ENCODE measurements at places on chromosomes 12 and 14. TPM values are rescaled to one million over a fixed set of nuclear protein-coding genes. Genes with fewer than 3 reads are reported as not detected.

- DNase-seq = no peak
These were observed 131.3 kb downstream of the PTPRO start for GRCh38 chr12:15453613-15454012.

GRCh38 chr12:118543651-118544050, 167.3 kb downstream of the SUDS3 start:
- no peak for DNase-seq

DNA sequence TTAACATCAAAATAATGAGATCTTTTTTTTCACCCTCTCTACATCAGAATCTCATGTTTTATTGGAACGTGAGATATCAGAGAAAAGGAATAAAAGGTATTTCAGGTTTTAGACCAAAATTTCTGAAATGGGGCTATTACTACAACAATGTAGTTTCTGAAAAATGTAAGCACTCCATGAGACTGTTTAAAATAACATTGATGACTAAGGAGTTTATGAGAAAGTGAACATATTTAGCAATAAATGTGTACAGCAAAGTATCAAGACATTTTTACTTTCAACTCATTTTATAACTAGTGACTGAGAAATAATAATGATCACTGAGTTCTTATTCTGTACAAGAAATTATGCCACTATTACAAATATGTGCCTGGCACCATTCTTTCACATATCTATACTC, 39.3 kb upstream of the ABCC9 start:
- no peak for DNase-seq

GRCh38 chr12:53501615-53502181, 615 bp downstream of the TARBP2 start:
- no peak for DNase-seq

LMNTD1 gene
- not detected for total RNA-seq

ANKRD33 gene
- not detected for total RNA-seq

DNA sequence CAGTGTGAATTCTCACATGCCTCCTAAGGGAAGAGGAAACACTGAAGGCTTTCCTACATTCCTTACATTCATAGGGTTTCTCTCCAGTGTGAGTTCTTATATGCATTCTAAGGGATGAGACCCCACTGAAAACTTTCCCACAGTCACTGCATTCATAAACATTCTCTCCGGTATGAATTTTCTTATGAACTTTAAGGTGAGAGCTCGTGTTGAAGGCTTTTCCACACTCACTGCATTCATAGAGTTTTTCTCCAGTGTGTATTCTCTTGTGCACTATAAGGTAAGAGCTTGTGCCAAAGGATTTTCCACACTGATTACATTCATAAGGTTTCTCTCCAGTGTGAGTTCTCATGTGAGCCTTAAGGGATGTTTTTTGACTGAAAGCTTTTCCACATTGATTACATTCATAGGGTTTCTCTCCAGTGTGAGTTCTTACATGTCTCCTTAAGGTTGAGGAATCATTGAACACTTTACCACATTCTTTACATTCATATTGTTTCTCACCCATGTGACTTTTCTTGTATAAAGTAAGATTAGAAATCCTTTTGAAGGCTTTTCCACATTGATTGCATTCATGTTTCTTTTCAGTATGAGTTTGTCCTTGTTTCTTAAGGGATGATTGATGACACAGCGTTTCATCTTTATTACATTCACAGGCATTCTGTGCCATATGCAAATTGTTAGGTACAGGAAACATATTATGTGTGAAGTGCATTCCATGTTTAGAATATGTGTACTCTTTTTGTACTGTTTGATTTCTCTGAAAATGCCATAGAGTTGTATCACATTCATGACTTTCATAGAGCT, 9.5 kb downstream of the ZNF891 start:
- DNase-seq = no peak

SYCP3 gene
- total RNA-seq = not detected

GRCh38 chr12:65162609-65163008, 6.8 kb upstream of the LEMD3 start:
- no peak for DNase-seq

GRCh38 chr14:98503086-98503815, 768.7 kb downstream of the BCL11B start:
- DNase-seq = no peak

RNASE2 gene
- 1.1 TPM for total RNA-seq

DNA sequence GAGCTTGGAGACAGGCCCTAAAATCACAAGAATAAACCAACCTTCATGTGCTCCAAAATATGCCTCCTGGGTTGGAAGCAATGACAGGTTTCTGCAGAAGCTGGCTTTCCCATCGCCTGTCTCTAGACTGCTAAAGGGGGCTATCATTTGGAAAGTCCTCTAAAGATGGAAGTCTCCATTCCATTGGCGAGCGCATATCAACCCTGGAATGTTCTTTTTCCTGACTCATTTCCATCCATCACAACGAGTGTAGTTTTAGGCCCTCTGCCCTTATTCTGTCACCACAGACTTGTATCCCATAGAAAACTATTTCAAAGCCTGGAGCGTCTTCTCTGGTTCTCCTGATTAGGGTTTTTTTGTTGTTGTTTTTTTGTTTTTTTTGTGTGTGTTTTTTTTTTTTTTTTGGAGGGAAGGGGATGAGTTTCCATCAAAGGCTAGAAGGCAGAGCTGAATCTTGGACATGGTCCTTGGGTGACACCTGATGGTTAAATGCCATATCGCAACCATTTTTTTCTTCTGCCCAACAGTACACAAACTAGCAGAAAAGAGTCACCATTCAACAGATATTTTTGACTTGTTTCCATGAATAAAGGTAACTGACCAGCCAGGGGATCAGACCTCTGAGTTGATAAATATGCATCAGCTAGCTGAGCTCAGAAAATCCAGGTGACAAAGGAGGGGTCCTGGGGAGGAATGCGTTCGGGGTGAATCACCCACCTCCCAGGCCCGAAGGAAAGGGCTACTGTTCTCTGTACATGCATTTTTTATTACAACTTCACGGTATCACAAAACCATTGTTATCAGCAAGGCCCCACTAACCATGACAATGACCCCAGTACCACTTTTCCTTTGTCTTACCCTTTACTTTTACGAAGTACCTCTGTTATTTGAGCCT, 40.5 kb downstream of the KCNA5 start:
- no peak for DNase-seq

DNA sequence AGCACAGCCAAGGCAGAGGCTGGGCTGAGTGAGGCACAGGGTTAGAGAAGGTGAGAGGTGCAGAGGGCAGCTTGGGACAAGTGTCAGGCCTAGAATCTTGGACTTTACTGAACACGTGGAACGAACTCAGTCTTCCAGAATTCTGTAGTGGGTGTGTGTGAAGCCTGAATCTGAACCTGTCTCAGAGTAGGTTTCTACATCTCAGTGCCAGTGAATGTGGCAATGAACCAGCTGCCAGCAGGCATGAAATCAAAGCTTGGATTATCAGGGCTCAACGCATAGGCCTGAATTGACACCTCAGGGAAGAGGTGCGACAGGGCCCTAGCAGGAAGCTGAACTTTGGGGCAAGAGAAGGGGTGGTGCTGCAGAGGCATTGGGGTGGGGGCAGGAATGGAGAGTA, 104.6 kb downstream of the SAMD4A start:
- no peak for DNase-seq

TCL1B gene
- not detected for total RNA-seq

MBIP gene
- 24.9 TPM for total RNA-seq

GRCh38 chr12:43653289-43653915, 101.4 kb upstream of the ADAMTS20 start:
- no peak for DNase-seq

OR4E2 gene
- total RNA-seq = not detected

CEP290 gene
- total RNA-seq = 24.3 TPM

TAS2R30 gene
- 11.8 TPM for total RNA-seq

DNA sequence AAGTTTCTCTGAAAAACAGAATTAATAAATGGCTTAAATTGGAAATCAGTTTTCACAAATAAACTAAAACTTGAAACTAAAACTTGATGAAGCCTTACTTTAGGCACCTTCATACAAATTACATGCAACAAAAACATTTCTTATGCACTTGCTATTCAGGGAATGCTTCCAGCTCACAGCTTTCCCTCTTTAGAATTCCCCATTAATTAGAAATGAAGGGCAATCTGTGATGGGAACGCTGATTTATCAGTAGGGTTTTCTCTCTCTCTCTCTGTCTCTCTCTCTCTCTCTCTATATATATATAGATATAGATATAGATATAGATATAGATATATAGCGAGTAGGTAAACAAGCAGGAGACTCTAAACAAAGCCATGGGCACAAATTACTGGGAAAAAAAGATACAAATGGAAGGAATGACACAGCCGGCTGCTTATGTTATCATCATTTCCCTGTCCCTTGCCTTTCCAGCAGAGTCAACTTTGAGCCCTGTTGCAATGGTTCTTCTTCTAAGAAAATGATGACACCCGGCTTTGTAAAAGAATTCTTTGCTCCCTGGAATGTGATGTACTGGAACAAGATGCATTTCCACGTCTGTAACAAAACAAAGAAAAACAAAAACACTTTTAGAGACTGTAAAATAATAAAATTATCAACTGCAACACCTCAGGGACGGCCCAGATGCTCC, 1121.6 kb upstream of the TMEM132C start:
- DNase-seq = no peak

GRCh38 chr12:122250047-122250446, 16.2 kb downstream of the VPS33A start:
- DNase-seq = no peak

- DNase-seq = peak; percentile 95
These were observed 92.7 kb downstream of the LRRC74A start for GRCh38 chr14:76918782-76919394.

DNA sequence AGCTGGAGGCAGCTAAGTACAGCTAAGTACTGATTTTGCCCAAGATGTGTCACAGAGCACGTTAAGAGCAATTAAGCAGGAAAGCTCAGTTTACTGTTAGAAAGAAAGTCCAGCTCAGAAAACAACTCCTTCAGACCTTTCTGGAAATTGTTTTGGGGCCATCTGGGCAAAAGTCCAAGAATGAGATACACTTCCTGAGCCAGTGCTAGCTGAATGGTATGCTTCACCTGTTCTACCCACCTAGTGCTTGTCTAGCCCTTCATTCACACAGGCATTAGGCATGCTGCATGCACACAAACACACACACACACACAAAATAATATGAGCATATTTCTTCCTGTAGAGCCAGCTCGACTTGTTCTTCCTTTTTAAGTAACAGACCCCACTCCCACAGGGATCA, 6.6 kb upstream of the IKZF4 start:
- DNase-seq = no peak

GRCh38 chr14:105413544-105413886, 6.1 kb upstream of the MTA1 start:
- no peak for DNase-seq

- no peak for DNase-seq
These were observed 45.9 kb downstream of the IFNG start for GRCh38 chr12:68113644-68114043.

DNA sequence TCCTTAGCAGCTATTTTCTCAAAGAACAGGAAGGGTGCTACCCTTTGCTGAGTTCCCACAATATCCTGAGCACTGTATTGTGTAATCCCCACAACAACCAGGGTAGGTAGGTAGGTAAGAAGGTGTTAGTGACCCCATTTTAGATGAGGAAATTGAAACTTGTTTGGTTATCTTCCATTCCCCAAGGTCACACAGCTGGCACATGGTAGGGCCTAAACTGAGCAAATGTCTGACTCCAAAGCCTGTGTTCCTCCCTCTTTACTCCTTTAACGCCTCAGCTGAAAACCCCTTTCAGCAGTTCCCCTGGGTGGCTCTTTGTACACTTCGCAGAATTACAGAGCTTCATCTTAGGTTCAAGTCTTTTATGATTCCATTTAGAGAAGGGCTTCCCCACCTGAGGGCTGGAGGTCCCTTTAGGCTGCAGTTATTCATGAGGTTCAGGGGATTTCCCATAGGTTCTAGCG, 26.5 kb upstream of the RIC8B start:
- no peak for DNase-seq

NPFF gene
- not detected for total RNA-seq

DNA sequence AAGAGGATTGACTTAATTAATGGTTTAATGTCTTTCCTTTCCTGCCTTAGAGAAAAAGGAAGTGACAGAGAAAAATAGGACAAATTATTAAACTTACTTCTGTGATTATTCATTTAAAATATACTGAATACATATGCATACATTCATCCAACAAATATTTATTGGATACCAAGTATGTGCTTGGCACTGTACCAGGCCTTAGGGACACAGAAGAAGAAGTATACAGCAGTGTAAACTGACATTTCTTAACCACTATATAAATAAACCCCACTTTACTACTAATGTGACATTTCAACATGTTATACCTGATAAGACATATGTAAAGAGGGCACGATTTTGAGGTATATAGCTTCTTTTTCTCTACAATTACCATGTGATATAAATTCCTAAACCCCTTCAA, 53.6 kb downstream of the ERO1A start:
- DNase-seq = no peak
